Activated naive CD4-positive, alpha-beta T cell treated with anti-CD3 and anti-CD28 coated beads for 36 hours (primary cell): ENCODE measurements at places on chromosomes 13 and 19. TPM values are rescaled to one million over a fixed set of nuclear protein-coding genes. Genes with fewer than 3 reads are reported as not detected.

Gene CLDN10
- not detected for total RNA-seq

Gene IQCN
- not detected for total RNA-seq

DNA sequence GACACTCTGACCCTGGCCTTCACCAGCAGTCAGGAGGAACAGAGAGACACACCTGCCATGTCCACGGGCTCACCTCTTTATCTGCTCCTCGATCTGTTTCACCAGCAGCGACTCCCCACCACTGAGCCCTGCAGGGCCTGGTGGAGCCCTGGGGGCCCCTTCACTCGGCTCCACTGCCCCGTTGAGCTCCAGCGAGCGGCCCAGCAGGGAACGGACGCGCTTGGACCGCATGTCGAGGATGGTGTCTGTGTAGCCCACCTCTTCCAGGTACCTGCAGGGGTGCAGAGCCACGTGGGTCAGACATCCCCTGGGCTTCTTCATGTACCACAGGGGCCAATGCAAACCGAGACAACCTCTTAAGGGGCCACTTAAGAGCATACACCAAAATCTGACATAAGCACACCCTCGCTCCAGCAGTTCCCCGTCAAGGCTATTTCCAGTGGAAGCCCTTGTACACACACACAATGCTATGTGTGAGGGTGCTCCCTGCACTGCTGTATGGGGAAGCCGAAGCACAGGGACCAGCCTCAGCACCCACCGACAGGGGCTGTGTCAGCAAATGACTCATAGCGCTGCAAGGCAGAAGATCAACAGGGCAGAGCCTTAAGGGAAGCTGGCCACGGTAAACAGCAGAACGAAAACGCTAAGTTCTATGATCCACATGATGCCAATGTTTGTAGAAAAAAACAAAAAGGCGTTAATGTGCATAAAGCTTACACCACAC lies 12.7 kb upstream of the FKRP start:
- peaks cover 33% of the 10 kb centered on the region for H3K36me3 ChIP-seq
- H3K4me1 ChIP-seq, result peaks cover 14% of the 10 kb centered on the region
- DNase-seq, result no peak

GRCh38 chr19:6187374-6187773 lies 51.9 kb downstream of the ACSBG2 start:
- H3K36me3 ChIP-seq, result peaks cover 15% of the 10 kb centered on the region
- no peaks in the 10 kb centered on the region for H3K4me1 ChIP-seq
- no peak for DNase-seq
- H3K27me3 ChIP-seq, result peaks cover 11% of the 10 kb centered on the region

GRCh38 chr19:5805462-5806132 lies 730 bp downstream of the NRTN start:
- peak; percentile 76 for DNase-seq
- no peaks in the 10 kb centered on the region for H3K36me3 ChIP-seq

DNA sequence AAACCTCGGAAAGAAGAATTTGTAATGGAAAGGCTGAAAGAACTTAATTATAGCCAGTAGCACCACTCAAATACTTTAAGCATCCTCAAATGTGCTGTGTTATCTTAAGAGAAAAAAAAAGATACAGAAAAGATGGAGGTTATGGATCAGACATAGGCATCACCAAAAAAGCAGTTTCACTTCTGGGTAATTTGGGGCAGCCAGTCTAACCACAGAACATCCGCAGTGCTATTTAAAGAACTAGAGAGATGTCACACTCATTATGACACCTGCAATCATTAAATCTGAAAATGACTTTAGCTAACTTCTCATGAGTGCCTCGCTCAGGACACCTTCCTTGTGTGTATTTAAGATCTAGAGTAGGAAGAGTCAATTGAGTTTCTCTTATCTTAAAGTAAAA lies 211.8 kb downstream of the RBM26 start:
- H3K27me3 ChIP-seq, result no peaks in the 10 kb centered on the region
- H3K4me3 ChIP-seq, result no peak overlapping the region
- H3K27ac ChIP-seq, result no peak overlapping the region
- peak; percentile 76 for DNase-seq
- H3K36me3 ChIP-seq, result no peaks in the 10 kb centered on the region

- no peak overlapping the region for H3K4me3 ChIP-seq
- peaks cover 5% of the 10 kb centered on the region for H3K36me3 ChIP-seq
- no peak overlapping the region for H3K27ac ChIP-seq
- H3K4me1 ChIP-seq, result no peaks in the 10 kb centered on the region
Observed at GRCh38 chr13:21948769-21949474, 278.0 kb downstream of the FGF9 start.

- peaks cover 54% of the 10 kb centered on the region for H3K27me3 ChIP-seq
- H3K27ac ChIP-seq, result no peak overlapping the region
- H3K36me3 ChIP-seq, result no peaks in the 10 kb centered on the region
Observed at GRCh38 chr19:53912653-53913052, 3.6 kb downstream of the CACNG7 start.

DNA sequence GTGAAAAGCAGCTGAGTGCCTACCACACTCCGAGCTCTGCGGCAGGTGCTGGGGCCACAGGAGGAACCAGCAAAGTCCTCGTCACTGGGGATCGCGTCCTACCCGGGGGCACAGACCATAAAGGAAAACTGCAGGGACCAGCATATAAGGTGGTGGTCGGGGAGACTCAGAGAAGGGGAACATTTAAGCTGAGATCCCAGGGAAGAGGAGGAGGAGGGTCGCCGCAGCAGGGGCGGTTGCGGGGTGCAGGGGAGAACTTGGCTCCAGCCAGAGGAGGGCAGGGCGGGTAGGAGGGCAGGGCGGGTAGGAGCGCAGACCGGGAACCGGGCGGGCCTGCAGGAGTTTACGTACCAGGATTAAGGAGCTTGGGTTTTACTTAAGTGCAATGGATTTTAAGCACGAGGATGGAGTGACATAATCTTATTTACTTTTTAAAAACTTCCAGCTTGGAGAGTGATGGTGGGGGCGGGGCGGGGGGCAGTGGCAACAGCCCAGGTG lies 956 bp upstream of the KLK4 start:
- H3K4me3 ChIP-seq, result no peak overlapping the region
- H3K4me1 ChIP-seq, result peaks cover 10% of the 10 kb centered on the region
- no peak overlapping the region for H3K27ac ChIP-seq
- no peaks in the 10 kb centered on the region for H3K36me3 ChIP-seq
- DNase-seq, result no peak
- H3K27me3 ChIP-seq, result peaks cover 34% of the 10 kb centered on the region

GRCh38 chr13:85654227-85654626 lies 145.0 kb downstream of the SLITRK6 start:
- no peak for DNase-seq
- no peak overlapping the region for H3K27ac ChIP-seq
- no peaks in the 10 kb centered on the region for H3K4me1 ChIP-seq
- no peak overlapping the region for H3K4me3 ChIP-seq

DNA sequence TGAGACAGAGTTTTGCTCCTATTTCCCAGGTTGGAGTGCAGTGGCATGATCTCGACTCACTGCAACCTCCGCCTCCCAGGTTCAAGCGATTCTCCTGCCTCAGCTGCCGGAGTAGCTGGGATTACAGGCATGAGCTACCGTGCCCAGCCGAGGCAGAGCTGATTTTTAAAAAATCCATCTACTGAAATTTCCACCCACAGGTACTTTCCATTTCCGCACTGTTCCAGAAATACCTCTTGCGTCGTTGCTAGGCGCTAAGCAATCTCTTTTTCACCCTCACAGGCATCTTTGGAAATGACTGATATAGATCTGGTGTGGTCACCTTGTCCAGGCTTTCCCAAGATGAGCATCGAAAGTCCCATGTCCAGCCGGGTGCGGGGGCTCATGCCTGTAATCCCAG lies 9.4 kb downstream of the TMEM38A start:
- H3K4me3 ChIP-seq, result no peak overlapping the region
- DNase-seq, result no peak
- no peaks in the 10 kb centered on the region for H3K4me1 ChIP-seq

DNA sequence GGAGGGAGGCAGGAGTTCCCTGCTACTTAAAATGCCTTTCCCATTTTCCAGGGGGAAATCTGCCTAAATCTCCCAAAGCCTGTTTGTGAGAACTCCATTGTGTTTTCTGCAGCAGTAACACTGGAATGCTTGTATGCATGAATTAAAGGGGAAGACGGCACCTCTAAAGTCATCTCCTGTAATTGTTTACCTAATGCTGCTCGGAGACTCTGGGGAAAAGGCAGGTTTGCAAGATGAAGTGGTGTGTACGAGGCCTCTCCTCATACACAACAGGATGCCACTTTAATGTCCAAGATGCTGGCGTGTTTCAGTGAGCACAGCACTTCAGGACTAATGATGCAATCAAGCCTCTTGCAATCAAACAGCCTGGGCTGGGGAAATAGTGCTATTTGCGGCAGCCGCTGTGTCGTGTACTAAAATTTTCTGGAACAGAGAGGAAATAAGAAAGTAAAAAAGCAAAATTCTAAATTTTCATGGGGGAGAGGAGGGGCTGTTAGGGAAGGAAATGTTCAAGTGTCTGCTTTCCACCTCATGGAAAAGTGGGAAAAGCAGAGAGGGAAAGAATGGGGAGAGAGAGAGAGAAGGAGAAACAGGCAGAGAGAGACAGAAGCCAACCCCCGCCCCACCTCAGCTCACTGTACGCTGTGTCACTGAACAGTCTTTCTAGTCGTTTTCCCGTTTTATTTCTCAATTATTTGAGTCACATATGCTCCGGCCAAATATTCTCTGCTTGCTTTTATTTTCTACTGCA lies 32.9 kb downstream of the TSHZ3 start:
- no peak overlapping the region for H3K4me3 ChIP-seq
- no peak for DNase-seq
- peaks cover 2% of the 10 kb centered on the region for H3K27me3 ChIP-seq
- H3K27ac ChIP-seq, result no peak overlapping the region

- DNase-seq, result peak; percentile 16
- H3K4me3 ChIP-seq, result peak overlapping the region; percentile 25
- H3K27ac ChIP-seq, result no peak overlapping the region
- H3K27me3 ChIP-seq, result peaks cover 14% of the 10 kb centered on the region
Observed at GRCh38 chr19:56765137-56765536, 75.4 kb downstream of the PEG3 start.

DNA sequence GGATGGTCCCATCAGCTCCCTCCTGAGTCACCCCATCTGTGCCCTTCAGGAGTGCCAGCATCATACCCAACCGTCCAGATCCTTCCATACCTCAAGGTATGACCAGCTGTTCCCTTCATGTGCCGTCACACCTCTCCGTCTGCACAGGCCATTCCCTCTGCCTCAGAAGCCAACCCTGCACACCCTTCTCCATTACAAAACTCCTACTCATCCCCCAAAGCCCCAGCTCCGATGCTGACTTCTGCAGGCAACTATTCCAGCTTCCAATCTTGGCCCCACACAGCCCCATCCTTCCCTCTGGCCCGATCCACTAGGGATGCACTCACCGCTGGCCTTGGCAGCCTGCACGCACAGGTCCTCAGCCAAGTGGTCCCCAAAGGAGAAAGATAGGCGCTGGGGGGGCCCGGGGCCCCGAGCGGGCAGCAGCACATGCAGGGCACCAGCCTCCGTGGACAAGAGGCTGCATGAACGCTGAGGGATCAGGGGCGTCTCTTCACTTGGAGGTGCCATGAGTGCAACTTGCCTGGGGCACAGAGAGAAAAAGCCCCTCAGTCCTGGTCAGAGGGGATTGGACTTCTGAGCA lies 3.8 kb downstream of the JAK3 start:
- peaks cover 49% of the 10 kb centered on the region for H3K4me1 ChIP-seq
- DNase-seq, result no peak
- peaks cover 61% of the 10 kb centered on the region for H3K36me3 ChIP-seq
- no peak overlapping the region for H3K4me3 ChIP-seq
- H3K27me3 ChIP-seq, result no peaks in the 10 kb centered on the region
- H3K27ac ChIP-seq, result peak overlapping the region; percentile 94

DNA sequence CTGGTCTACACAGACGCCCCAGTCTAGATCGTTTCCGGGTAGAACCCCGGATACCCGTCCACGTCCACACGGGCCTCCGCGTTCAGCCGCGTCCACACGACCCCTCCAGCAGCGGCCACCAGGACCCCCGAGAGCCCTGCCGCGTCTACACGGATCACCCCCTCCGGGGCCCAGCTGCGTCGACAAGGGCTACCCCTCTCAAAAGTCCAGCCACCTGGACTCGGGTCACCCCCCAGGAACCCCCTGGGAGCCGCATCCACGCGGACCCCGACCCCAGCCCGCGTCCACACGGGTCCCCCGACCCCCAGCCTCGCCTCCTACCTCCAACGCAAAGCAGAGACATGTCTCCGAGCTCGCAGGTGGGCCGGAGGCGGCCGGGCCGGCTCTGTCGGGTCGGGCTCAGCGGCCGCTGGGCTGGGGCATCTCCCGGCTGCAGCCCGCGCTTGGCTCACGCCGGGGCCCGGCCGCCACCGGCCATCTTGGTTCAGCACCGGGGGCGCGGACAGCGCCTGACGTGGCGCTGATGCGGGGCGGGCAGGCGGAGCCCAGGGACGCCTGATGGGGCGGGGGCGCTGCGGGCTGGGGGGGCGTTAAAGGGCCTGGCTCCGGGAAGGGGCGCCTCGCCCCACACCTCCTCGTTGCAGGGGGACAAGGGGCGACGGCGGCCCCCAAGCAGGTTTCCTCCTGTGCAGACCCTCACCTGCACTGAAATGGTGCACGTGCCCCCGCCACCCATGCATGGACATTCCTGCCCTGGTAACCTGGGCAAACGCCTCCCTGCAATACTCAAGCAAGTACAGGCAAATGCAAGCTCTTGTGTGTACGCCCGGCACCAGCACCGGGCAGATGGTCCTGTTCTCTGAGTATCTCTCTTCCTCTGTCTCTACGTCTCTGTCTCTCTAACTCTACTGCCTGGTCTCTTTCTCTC lies at the start of gene UNC13A:
UNC13A (minus strand) TSS at position 498 of the 928 bp plus-strand sequence; CDS start at position 343, 155 bp downstream.
- no peak within 1 kb of the TSS for H3K4me3 ChIP-seq
- H3K36me3 ChIP-seq, result no peaks in the 10 kb centered on the region
- DNase-seq, result peak; percentile 52
- H3K27me3 ChIP-seq, result peaks cover 55% of the 10 kb centered on the region
- peaks cover 15% of the 10 kb centered on the region for H3K4me1 ChIP-seq

GRCh38 chr13:50244355-50244712 lies 229.1 kb downstream of the KCNRG start:
- DNase-seq, result no peak
- no peak overlapping the region for H3K4me3 ChIP-seq
- peaks cover 13% of the 10 kb centered on the region for H3K27me3 ChIP-seq
- H3K27ac ChIP-seq, result no peak overlapping the region
- peaks cover 31% of the 10 kb centered on the region for H3K4me1 ChIP-seq

DNA sequence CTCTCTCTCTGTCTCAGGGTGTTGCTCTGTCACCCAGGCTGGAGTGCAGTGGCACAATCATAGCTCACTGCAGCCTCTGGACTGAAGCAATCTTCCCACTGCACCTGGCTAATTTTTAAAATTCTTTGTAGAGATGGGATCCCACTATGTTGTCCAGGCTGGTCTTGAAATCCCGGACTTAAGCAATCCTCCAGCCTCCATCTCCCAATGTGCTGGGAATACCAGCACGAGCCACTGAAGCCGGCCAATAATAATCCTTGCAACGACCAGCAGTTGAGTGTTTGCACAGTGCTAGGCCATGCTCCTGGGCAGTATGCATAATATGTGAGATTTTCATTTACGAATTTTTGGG lies 640 bp upstream of the EPOR start:
- peaks cover 31% of the 10 kb centered on the region for H3K4me1 ChIP-seq
- no peak overlapping the region for H3K27ac ChIP-seq
- H3K4me3 ChIP-seq, result no peak overlapping the region
- DNase-seq, result no peak
- H3K27me3 ChIP-seq, result peaks cover 8% of the 10 kb centered on the region

GRCh38 chr13:42061943-42062342 lies 13.5 kb downstream of the DGKH start:
- no peak overlapping the region for H3K4me3 ChIP-seq
- H3K27me3 ChIP-seq, result no peaks in the 10 kb centered on the region
- peaks cover 22% of the 10 kb centered on the region for H3K36me3 ChIP-seq
- peaks cover 6% of the 10 kb centered on the region for H3K4me1 ChIP-seq
- DNase-seq, result no peak
